ENCODE measurements at places on chromosomes 6 and 20.

DNA sequence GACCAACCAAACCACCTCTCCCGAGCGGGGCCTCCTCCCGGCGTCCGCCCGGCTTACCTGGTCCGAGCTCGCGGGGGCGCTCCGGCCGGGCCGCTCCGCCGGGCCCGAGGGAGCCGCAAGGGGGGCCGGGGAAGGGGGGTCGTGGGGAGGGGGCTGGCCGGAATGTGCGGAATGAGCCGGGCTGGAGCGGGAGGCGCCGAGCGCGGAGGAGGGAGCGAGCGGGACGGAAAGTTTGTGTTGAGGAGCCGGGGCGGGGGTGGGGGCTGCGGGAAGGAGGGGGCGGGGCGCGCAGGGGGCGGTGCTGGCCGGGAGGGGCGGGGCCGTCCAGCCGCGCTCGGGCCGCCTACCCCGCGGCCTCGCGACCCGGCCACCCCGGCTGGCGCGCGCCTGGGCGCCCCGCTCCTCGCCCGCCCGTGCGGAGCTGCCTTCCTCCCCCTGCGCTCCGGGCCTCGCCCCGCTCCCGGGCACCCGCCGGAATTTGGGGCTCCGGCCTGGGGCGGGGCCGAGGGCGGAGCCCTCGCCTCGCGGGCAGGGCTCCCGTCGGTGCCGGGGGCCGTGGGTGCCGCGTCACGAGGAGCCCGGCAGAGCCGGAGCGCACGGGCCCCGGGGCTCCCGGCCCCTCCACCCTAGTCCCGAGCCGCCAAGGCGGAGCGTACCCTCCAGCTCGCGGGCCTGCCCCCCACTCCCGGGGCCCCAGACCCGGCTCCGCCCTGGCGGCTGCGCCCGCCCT is at the start of gene TEAD3:
TEAD3 (minus strand) TSS at position 239 of the 730 bp plus-strand sequence.
- DNase-seq = peak; percentile 85

- no peak for DNase-seq
Observed at GRCh38 chr6:53916804-53917463, 122.1 kb downstream of the LRRC1 start.

DNA sequence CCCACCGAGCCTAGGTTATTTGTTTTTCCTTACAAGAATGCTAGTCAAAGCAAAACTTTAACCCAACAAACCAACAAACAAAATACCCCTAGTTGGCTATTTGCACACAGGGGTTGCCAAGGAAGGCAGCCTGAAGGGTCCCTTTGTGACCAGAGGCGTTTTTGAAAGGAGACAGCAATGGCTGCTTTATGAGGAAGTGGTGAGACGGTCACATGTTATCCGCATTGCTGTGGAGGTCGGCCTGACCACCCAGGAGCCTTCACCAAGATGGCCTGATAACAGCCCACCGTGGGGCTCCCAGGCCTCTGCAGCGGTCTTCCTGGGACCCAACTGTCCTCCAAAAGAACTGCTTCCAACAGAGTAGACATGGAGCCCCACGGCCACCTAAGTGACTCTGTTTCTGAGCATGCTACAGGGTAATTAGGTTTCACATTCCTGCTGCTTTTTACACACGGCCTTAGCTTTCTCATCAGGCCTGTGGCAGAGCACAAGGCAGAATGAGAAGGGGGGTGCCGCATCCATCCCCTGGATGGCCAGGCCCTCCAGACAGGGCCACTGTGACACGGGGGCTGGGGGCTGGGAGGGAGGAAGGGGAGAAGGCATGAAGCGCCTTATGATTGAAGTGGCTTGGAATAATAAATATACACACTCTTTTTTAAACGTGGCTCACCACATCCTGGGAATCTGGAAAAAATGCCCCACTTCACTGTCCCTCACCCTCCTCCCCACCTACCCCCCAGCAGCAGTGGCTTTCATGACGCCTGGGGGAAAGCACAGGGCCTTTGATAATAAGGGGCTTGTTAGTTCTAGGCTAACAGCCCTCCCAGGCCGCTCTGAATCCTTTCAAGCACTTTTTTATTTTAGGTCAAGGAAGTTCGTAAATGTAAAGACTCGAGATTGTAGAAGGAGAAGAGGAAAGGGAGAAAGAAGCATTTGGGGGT is 86.0 kb downstream of the CLIC5 start:
- DNase-seq = no peak

DNA sequence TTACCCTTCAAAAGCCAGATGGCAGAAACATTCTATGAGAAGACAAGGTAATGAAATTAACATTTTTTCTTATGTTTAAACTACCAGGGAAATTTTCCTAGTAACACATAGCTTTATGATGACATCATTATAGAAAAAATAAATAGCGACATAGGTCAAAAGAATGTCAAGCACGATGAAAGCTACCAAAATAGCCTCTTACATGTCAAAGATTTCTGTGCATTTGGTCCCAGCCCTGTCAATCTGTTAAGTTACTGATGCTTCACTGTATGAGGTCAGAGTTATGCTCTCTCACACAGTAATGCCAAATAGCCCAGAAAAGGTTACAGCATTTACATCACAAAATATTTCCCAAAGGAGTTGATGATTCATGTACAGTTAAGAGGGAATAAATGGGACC is 199.8 kb upstream of the DEFB112 start:
- no peak for DNase-seq

DNA sequence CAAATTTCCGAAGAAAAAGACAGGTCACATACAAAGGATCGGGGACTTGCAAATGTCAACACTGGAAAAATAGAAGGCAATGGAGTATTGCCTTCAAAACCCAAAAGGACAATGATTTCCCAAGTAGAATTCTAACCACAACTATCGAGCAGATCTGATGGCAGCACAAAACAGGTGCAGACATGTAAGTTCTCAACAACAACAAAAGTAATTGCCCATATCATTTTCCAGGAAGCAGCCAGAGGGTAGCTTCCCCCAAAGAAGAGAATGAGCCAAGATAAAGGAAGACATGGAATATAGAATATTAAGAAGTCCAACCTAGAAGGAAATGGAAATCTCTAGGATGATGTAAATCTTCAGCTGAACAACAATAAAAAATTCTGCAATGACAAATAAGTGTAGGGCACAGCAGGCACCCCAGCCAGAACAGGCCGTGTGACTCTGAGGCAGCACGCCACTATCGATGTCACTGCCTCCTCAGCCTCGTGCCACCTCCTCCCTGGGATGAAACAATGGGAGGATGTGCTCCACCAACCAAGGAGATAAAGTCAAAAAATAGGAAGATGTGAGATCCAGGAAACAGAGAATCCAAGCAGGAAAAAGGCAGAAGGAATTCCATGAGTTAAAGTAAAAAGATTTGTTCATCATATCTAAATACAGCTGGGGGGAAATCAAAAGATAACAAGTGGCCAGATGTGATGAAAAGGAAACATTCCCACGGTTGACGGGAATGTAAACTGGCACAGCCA is 34.1 kb downstream of the SERPINB1 start:
- DNase-seq = no peak

DNA sequence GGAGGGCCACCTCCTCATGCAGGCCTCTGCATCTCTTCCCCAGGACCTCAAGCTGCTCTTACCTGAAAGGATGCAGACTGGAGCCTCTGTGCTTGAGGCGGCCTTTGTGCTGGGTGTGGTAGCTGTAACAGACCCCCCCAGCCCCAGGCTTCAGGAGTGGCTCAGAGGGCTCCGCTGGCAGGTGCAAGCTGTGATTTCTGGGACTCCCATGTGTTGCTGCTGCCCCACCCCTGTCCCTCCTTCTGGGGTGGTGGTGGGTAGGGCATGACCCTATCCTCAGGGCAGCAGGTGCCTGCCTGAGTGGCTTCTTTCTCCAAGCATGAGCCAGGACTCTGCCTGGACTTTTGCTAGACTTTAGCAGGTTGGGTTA is 121.2 kb downstream of the SULF2 start:
- DNase-seq = no peak

DNA sequence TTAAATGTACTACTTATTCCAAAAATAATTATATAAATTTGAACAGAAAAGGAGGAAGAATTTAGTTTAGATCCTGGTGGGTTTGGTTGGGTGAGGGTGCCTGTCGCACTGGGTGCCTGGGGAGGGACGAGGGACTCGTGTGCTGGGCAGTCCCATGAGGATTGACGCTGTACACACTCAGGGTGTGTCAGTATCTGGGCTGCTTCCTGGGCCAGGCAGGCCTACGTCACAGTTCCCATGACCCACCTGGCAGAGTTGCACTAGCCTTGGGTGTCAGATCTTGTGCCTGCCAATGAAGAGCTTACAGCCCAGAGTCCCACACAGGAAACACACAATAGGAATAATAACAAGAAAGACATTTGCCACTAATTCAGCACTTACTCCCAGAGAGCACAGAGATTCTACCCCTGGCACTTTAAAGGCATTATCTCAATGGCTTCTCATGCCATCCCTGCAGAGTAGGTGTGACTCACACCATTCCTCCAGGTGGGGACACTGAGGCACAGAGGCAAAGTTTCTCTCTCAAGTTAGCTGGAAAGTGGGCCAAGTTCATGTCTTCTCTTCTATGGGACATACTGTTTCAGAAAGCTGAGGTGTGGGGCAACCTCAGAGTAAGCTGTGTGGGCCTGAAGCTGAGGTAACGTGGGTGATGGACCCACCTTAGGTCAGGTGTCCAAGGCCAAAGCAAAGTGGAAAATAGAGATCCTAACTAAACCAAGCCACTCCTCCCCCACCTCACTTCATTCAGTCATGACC is 1.3 kb upstream of the SDCBP2 start:
- DNase-seq = no peak

- DNase-seq = no peak
Observed at GRCh38 chr6:67606906-67607828, 1027.9 kb upstream of the ADGRB3 start.

DNA sequence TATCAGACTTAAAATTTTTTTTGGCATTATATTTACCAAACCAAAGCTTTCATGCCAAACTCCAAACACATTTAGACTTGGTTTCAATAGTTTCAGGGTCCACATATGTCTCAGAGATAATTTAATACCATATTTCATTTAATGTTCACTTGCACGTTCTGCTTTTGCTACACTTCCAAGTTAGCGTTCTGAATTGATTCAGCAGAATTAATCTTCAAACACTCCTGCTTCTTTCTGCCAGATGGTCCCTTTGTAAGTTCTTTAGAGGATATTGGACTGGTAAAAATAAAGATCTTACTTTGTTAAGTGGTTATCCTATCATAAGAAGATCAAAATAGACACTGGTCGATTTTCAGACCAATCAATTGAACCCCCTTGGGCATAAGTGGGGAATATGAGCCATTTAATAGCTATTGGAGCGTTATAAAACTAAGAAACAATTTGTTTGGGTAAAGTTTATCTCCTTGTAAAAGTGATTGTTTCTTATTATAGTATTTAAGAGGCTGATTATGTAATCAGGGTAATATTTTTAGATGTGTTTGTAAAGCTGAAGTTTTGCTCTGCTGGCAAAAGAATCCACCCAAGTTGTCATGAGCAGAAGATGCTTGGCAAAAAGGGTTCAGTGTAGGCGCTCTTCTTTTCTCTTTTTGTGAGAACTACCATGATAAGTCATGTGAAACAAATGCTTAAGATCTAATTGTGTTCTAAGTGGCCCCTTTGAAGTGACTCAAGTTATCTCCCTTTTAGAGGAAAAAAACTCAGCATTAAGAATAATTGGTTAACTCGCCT is 92.2 kb downstream of the MCHR2 start:
- DNase-seq = no peak

DNA sequence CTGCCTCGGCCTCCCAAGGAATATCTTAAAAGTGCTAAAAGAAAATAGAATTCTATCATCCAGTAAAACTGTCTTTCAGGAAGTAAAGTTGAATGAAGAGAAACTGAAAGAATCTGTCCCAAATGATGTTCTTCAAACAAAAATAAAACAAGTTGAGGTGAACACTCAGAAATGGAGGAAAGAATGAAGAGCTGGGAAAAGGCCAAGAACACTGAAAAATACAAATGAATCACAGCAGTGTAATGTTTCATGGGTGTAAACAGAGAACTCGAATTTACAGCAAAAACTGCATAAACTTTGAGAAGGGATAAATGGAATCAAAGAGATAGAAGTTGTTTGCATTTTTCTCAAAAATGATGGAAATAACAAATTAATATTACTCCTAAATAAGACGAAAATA is 317.3 kb downstream of the TAF4 start:
- no peak for DNase-seq

DNA sequence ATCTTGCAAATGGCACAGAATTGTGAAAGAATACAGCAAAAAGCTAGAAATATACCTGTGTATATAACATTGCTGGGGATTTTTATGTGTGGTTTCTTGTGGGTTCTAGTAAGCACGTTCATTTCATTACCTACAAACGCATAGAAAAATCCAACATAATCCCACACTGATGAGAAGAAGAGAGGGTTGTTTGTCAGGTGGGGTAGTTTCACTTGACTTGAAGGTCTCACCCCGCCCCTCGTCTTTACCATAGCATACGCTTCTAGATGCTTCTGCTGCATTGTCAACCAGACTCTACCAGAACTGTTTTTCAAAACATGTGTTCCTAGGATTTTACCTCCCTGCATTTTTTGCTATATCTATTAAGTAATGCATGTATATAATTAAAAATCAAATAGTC is 284.1 kb upstream of the TAB2 start:
- DNase-seq = no peak

- DNase-seq = peak; percentile 89
Observed at GRCh38 chr20:36836591-36837269, 39.2 kb upstream of the TLDC2 start.

DNA sequence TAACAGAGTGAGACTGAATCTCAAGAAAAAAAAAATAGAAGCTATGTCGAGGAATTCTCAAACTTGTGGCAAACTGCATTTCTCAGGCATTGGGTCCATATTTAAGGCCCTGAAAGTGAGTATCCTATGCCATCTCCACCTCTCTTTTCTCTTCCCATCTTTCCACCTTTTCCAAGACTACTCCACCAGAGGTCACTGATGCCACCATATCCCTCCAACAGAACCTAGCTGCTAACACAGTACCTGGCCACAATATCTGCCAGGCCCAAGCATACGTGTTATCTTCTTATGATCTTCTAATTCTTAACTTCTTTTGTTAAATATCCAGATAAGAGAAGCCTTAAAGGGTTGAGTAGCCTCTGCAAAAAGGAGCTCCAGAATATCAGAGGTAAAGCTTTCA is 8.2 kb upstream of the ADGRF4 start:
- no peak for DNase-seq

- peak; percentile 96 for DNase-seq
Observed at GRCh38 chr6:43454696-43455530, 435 bp downstream of the DLK2 start.

- no peak for DNase-seq
Observed at GRCh38 chr20:22575087-22575721, 9.2 kb downstream of the FOXA2 start.

Measured in WERI-Rb-1 (cell line).